ENCODE measurements at places on chromosomes 1 and 21.
A peak's percentile ranks its signal among the peaks of the same experiment; 100 is the strongest.

GRCh38 chr1:95072117-95072516, 634 bp downstream of the ALG14 start:
- DNase-seq, result no peak

DNA sequence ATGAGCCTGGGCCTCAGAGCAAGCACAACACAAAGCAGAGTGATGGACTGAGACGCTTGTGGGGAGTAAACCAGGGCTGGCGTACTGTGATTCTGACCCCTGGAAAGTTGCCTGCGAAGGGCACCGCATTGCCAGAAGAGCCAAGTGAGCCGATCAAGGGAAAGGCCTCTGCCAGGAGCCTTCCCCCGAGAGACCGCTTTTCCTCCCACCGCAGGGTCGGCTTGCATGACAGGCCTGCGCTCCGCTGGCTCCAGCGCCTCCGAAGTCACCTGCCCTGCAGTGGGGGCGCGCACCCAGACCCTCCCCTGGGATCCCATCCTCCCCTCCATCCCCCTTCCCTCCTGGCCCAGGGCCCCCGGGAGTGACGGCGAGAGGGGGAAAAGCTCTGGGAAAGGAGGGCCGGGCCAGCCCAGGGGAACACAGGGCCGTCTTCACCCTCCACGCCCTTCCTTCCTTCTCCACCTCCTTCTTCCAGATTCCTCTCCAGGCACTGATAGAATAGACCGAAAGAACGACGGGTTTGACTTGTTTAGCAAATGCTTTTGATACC, 165.0 kb downstream of the TRIM33 start:
- DNase-seq, result no peak

- no peak for DNase-seq
Observed at GRCh38 chr1:99328171-99328570, 63.9 kb downstream of the PLPPR4 start.

DNA sequence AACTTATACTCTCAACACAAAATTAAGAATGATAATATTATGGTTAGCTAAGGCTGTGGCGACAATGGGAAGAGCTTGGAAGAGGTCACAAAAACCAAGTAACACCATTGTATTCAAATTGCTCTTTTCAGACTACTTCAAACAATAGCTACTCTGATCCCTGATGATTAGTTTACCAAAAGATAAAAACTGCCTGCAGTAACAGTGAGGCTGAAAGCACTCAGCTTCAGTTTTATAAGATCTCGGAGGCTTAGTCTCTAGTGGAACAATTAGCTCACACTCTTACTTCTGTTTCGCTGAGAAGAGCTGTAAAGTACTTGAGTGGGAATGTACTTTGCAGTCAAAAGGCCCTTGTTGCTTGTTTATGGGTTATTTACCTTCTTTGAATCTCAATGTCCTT, 278.5 kb downstream of the LRRC7 start:
- DNase-seq, result no peak

GRCh38 chr1:161153682-161154337, at the start of gene UFC1:
Gene UFC1 (plus strand): TSS chr1:161153978. CDS start chr1:161153998, 20 bp downstream.
- DNase-seq, result peak; percentile 88

DNA sequence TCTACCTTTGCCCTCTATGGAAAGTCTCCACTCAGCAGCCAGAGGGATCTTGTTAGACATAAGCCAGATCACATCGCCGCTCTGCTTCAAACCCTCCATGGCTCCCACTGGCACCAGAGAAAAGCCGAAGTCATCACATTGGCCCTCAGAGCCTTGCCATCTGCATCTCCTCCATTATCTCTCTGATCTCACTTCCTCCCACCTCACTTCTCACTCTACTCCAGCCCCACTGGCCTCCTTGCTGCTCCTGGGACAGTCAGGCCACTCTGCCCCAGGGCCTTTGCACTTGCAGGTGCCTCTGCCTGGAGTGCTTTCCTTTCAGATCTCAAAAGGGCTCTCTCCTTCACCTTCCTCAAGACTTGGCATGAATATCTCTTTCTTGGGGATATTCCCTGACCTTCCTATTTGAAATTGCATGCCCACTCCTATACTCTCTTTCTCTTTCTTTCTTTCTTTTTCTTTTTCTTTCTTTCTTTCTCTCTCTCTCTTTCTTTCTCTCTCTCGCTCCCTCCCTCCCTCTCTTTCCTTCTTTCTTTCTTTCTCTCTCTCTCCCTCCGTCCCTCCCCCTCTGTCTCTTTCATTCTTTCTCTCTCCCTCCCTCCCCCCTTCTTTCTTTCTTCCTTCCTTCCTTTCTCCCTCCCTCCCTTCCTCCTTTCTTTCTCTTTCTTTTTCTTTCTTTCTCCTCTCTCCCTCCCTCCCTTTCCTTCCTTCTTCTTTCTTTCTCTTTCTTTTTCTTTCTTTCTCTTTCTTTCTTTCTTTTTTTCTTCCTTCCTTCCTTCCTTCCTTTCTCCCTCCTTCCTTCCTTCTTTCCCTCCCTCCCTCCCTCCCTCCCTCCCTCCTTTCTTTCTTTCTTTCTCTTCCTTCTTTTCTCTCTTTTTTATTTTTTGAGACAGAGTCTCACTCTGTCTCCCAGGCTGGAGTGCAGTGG, 96.0 kb upstream of the CASZ1 start:
- no peak for DNase-seq

DNA sequence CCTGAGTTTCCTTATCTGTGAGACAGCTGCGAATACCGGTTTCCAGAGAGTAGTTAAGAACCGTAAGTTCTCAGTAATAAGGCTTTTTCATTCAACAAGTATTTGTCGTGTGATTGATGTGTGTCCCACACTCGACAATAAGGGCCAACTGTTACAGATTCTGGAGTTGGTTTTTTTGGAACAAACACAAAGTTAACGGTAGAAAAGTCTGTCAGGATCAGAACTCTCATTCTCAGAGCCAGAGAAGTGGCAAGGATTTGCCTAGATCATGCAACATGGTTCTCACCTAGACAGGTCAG, 837 bp downstream of the NUDC start:
- no peak for DNase-seq

GRCh38 chr1:248239478-248239877, 8.3 kb downstream of the OR2M4 start:
- DNase-seq, result no peak

DNA sequence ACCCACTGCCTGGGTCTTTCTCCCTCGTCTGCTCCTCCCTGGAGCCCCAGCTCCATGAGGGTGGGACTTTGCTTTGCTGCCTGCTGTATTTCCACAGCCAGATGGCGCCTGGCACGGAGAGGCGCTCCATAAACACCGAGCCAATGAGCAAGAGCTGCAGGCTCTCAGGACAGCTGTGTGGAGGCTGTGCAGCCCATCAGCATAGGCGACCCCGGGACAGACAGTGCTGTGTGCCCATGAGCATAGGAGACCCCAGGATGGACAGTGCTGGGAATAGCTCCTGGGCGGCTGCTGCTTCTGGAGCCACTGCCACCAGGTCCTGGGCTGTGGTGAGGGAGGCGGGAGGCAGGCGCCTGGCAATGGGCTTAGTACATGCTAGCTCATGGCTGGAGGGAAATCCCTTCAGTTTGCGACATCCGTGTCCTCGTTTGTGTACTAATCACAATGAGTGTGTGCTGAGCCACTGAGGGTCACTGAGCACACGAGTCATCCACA, 29.2 kb downstream of the CEP104 start:
- no peak for DNase-seq

DNA sequence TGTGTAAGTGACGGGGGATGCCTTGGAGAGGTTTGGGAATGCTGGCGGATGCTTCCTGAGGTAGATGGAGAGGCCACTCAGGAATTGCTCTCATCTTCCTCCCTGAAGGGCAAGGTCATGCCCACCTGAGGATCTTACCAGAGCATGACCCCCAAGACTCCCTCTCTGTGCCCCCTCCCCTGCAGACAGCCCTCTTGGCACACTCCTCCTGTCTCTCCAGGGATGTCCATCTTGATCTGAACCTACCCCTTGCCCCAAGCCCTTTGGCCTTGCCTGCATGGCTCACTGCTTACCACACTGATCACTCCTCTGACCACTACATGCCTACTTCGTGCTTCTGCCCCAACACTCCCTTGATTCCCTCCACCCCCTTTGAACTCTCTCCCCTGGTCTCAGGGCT, 17.9 kb upstream of the MPL start:
- no peak for DNase-seq

- DNase-seq, result peak; percentile 91
Observed at GRCh38 chr1:22753481-22753971, 42.9 kb downstream of the EPHB2 start.

- DNase-seq, result no peak
Observed at GRCh38 chr1:29958271-29958670, 721.9 kb downstream of the PTPRU start.

- no peak for DNase-seq
Observed at GRCh38 chr1:67241200-67241746, 66.4 kb upstream of the IL12RB2 start.

DNA sequence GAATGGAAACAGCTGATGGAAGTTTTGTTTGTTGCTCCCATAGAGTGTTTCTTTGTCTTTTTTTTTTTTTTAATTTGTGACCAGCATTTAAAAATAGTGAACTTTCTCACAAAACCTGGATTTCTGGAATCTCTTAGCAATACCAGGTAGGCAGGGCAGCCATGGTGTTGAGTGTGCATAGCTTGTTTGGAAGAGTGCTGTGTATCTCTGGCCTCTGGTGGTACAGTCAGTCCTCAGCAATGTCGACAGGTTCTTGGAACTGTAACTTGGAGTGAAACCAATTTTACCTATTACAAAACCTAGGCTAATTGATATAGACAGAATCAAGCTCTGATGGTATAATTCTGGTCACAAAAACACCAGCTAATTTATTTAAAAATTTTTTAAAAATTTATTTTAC, 6.7 kb downstream of the AADACL3 start:
- no peak for DNase-seq

DNA sequence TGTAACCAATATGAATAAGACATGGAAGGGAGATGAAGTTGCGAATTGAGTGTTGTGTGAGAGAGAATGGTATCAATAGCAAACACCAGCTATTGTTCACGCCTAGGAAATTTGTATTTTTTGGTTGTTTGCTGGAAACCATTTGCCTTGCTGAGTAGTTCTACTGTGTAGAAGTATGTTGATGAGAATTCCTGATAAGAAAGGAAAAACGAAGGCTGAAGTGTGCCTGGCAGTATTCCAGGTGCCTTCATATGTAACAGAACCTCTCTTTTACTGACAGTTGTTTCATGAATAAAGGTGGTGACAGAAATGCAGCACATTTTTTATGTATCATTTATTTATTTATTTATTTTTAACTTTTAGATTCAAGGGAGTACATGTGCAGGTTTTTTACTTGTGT, 79.5 kb downstream of the SDCCAG8 start:
- no peak for DNase-seq

DNA sequence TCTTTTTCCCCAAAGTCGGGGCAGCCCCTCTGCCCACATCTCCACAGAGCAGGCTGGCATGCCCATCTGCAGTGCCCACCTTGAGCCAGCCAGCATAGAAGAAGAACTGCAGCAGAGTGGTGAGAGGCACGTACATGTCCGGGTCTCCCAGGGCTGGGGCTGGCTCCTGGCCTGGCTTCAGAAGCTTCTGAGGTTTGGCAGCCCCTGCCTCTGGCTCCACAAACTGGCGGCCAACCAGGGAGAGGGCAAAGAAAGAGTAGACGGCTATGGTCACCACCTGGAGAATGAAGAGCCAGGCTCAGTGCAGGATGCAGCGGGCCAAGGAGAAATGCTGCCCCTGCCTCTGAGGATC, 3.0 kb downstream of the BEST4 start:
- no peak for DNase-seq

Data from fibroblast of upper back skin (primary cell).